Stimulated activated CD8-positive, alpha-beta memory T cell treated with anti-CD3 and anti-CD28 coated beads, Interleukin-15, amount 100 ng/mL, for 4 hours (primary cell): ENCODE measurements at places on chromosomes 12 and 14.

GRCh38 chr14:50452296-50452695 lies 55.6 kb upstream of the CDKL1 start:
- no peak for DNase-seq

GRCh38 chr12:68798882-68799234 lies 9.1 kb upstream of the MDM2 start:
- no peak for DNase-seq

DNA sequence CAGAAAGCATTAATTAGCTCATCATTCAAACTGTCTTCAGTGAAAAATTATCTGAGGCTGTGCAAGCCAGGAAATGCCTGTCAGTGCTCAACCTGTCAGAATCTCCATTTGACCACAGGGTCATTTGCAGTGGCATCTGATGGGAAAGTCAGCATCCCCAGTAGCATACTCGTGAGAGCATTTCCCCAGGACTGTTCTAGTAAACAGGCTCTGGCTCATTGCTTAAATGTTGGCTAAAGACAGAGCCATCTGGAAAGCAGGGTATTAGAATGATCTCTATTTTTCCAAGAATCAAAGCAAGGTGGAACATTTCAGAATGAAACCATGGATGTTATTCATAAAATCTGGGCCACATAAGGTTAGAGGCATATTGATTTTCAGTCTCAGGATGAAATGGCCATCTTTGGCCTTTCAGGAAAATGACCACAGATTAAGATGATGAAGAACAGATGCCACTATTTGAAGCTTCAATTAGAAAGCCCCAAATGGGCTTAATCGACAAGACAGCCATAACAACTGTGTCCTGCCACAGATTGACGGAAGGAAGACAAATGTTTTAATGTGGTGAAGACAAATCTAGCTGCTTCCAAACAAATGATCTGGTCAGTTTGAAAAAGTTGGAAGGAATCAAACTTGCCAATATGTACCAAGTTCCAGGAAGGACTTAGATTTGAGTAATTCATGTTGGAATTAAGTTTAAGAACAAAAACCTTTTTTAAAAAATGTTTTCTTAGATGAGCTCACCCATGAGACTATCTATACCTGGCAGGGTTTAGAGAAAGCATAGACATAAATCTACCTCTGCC lies 94.0 kb upstream of the FAR2 start:
- no peak for DNase-seq

GRCh38 chr12:24133384-24133783 lies 183.9 kb upstream of the SOX5 start:
- no peak for DNase-seq

- peak; percentile 20 for DNase-seq
Measured at GRCh38 chr14:34322940-34323418, 139.1 kb downstream of the SPTSSA start.

DNA sequence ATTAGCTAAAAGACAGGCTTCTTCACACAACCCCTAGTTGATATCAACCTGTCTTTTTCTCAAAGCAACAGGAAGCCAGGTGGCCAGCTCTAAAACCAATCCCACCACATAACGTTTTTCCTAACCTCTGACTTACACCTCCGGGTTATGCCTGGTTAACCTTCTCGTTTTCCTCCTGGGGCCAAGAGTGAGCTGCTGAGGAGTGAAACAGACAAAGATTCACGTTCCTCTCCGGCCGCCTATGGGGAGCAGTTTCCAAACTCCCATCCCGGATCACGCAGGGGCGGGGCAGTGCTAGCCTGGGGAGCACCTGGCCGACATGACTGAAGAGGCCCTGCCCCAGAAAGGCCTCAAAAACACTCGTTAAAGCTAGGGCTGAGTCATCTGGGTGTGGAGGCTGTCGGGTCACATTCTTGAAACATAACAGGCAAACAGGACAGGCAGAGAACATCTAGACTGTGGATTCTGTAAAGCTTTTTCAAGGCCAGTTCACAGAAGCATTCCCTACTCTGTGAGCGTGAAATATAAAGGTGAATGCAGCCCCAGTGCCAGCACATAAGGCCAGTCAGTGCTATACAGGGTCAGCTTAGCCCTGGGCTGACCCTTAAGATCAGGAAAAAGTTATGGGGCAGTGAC lies 25.9 kb upstream of the LGALS3 start:
- peak; percentile 7 for DNase-seq

DNA sequence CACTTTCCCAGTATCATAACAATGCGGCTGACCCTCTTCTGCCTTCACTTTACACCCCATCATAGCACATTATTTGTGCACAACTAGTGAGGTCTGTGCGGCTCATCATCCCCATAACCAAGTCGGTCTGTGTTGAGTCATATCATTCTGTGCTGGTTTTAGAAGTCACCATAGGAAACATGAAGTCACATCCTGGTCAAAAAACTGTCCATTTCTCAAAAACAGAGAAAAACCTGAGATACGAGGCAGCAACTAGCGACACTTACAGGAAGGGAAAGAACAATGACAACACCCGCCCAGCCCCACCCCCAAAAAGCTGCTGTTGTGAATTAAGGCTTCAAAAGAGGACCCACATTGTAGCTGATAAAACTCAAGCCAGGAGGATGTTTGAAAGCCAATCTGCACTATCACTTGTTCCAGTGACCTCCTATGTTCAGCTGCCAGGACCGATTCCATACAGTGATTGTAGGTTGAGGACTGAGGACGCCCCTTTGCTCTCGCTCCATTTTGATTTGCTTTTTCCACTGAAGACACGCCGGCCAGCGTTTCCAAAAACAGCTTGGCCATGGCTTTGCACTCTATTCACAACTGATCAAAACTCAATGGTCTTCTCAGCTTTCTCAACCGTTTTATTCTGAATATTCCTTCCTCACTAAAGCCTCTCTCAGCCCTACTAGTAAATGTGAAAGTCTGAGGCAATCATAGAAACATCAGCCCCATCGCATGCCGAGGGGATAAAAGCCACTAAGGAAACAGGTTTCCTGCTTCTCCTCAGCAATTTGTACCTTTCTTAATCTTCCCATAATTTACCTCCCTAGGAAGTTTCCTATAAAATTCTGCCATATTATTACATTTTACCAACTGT lies 87.5 kb downstream of the DUSP16 start:
- DNase-seq = no peak

DNA sequence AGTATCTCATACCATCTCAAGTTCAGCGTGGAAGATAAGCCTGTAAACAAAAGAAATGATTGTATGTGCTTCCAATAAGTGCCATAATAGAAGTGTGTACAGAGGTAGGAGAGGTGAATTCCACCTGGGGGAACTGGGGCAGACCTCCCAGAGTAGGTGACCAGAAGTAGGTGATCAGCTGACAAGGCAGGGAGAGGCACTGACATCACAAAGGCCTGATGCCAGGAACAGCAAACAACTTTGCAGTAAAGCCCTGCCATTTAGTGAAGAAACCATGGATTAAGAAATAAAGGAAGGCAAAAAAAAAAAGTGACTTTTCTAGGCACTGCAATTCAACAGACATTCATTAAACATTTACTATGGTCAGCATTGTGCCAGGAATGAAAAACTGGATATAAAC lies 31.1 kb downstream of the NR1H4 start:
- no peak for DNase-seq
